ENCODE measurements at places on chromosomes 2 and 18.

GRCh38 chr18:48215876-48216638 is 193.1 kb downstream of the ZBTB7C start:
- DNase-seq, result no peak

DNA sequence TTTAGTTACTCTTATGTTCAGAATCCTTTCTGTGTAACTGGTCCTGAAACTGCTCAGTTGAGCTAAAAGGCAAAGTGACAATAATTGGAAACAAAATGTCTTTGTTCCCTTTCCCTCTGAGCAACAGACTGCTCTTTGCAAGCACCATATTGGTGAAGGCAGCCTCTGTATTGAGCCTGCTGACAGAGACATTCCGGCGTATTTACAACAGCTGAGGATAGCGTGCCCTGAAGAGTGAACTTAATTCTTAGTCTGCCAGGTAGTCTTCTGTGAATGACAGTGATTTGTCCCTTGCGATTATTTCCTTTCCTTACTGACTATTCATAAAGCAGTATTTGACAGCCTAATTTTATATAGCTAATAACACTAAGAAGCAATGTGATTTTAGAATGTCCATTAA is 239.1 kb downstream of the CPS1 start:
- DNase-seq, result no peak

GRCh38 chr2:170950221-170950761 is 21.2 kb downstream of the GORASP2 start:
- DNase-seq, result peak; percentile 89

- DNase-seq, result no peak
Observed at GRCh38 chr2:219291910-219292490, 12.8 kb downstream of the DNAJB2 start.

GRCh38 chr2:3168230-3168891 is 209.3 kb downstream of the EIPR1 start:
- DNase-seq, result no peak

GRCh38 chr2:227607941-227608340 is 6.7 kb downstream of the SCYGR3 start:
- DNase-seq, result no peak

GRCh38 chr2:100151310-100151709 is 8.9 kb upstream of the AFF3 start:
- DNase-seq, result no peak

- no peak for DNase-seq
Observed at GRCh38 chr2:88098558-88098900, 29.3 kb downstream of the FABP1 start.

DNA sequence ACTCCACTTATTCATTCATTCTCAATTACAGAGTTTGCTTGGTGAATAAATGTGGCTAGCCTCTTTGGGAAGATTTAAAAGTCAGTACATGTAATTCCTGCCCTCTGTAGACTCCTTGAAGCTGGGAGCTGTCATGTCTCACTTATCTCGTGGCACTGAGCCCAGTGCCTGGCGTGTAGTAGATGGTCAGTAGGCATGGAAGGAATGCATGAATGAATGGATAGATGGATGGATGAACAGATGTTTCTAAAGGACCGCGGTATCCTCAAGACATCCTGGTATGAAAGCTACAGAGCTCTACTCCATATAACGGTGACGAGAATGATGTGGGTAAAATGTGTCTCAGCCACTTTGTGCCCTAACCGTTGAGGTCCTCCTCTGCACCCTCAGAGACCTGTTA is 83.0 kb downstream of the MARCO start:
- no peak for DNase-seq

GRCh38 chr2:215540658-215541057 is 104.8 kb upstream of the FN1 start:
- DNase-seq, result no peak

DNA sequence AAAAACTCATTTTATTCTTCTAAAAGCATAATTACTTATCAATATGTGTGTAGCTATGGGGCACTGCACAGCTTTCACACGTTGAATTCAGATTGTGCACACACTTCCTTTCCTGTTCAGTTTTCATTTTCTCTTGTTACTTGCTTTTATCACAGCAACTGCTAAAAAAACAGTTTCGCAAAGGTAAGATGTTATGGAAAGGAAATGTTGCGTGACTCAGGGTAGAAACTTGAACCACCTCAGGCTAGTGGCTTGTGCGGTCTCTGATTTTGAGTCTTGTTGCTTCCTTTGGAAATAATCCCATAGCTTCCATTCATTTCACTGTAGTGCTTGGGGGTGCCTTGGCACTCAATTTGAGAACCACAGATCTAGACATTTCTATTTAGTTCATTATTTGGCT is 171.9 kb downstream of the FMNL2 start:
- no peak for DNase-seq

DNA sequence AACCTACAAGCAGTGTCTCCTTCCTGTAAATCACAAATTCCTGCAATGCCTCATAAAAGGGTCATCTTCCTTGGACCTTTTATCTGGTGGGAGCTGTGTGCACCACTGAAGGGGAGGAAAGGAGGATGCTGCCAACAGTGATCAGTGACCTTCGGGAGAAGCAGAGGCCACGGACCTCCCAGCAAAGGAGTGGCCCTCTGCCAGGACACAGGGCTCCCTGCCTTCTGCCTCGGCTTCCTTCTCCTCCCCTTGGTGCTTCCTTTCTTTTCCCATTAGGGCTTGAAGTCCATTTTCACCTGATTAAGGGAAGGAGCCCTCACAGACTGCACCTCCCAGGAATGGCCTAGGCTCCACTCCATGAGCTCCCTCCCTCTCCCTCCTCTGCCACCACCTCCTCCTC is 85.3 kb upstream of the ITGA6 start:
- no peak for DNase-seq

DNA sequence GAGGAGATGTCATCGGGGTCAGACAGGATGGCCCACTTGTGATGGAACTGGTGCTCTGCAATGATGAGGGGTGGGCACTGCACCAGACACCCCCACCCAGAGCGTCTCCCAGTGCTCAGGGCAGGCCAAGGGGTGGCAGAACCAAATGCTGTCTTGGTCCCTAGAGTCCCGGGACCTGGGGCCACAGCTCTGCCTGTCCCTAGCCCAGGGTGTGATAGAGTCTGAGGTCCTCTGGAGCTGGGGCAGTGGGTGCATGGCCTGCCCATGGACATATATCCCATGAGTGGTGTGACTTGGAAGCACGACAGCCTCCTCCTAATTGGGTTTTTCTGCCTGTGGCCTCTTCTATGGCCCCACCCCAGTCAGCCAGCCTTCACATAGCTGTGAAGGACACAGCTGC is 6.7 kb upstream of the OTOF start:
- no peak for DNase-seq

DNA sequence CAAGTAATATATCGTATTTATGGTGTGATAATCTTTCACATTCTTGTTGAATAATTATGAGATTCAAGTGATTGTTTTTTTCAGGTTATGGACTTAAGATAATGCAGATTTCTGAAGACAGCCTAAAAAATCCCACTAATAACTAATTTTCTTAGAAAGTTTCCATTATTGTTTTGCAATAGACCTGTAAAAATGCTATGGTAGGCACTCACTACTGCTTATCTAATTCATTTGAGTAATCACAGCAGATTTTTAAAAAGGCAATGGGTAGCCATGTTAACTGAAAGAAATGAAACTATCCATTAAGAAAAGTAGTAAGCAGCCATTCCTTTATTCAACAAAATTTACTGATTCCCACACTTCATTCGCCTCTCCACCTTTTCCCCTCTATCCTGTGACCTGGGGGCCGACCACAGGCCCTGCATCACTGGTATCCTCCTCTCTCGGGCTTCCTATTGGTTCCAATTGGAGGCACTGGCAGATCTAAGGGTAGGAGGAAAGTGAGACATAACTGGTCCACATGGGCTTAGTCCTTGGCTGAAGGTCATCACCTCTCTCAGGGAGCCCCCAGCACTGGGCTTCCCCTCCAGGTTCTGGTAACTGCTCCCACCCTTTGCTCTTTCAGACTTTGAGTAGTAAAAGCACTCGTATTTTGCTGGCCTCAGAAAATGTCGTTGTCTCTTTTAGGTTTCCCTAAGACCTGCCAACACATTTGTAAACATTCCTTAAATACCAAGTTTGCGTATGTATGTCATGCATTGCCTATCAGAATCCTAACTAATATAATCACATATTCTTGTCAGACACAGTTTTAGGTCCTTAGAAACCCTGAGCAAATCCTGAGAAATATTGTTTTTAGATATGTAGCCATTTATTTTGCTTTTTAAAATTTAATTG is 18.5 kb downstream of the RBMS1 start:
- DNase-seq, result no peak

- DNase-seq, result no peak
Observed at GRCh38 chr18:45014047-45014501, 333.4 kb downstream of the SETBP1 start.

DNA sequence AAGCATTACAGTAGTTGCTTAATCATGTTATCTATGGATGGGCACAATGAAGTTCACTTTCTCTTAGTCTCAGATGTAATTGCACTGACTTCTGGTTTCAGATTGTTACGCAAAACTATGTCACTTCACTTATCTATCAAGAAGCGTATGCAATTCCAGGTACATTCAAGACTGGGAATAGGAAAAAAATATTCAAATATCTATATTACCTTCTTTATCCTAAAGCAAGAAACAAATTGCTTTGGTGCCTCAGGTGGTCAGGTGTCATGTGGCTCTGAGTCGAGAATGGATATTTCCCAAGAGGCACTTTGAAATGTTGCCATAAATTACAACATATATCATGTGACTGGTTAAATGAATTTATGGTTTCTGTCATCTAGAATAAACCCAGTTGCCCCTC is 318.6 kb downstream of the SS18 start:
- no peak for DNase-seq

- no peak for DNase-seq
Observed at GRCh38 chr2:220043990-220044335, 416.5 kb downstream of the SLC4A3 start.

- DNase-seq, result peak; percentile 78
Observed at GRCh38 chr2:20524412-20525040, 77.7 kb downstream of the RHOB start.

DNA sequence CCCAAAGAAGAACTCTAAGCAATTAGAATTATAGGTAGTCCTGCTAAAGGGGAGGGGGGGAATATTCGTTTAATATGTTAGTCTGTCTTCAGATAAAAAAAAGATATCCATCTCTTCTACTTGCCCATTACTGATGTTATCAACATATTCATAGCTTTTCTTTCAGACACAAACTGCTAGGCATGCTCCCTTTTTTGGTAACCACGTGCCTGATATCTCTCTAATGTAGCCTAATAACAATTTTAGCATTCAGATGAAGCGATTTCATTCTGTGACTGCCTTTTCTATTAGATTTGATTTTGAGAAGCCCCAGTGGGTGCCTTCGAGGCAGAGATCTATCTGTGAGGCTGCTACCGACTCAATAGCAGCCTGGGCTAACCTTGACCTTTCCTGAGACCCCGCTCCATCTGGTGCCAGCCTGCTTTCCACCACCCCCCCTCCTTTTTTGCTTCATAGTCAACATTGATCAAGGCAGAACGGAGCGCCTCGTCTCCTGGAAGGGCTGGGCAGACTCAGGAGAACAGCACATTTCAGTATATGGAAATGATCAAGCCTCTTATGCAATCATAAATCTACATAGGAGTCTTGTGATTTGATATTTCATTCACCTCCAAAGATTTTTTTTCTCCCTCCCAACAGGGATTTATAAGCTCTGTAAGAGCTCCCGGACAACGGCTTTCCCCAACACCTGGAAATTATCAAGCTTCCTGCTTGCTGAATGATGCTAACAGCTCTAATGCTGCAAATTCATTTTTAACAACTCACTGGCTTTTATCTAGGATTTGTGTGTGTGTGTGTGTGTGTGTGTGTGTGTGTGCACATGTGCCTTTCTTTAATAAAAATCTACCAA is 14.7 kb upstream of the BCL11A start:
- DNase-seq, result no peak

- DNase-seq, result peak; percentile 69
Observed at GRCh38 chr2:178478130-178478438, 316 bp downstream of the FKBP7 start.
